Epithelial cell of proximal tubule (primary cell): ENCODE measurements at places on chromosomes 4 and X. TPM values are rescaled to one million over a fixed set of nuclear protein-coding genes. Genes with fewer than 3 reads are reported as not detected.

- DNase-seq: no peak
Measured at GRCh38 chr4:165027762-165028402, 3.9 kb upstream of the TRIM60 start.

GRCh38 chr4:175499735-175500352 lies 312.2 kb downstream of the GPM6A start:
- no peak for DNase-seq

Gene C4orf33
- total RNA-seq: 8.5 and 8.9 TPM in 2 replicates

Gene LGI2
- under 0.01 and 2.5 TPM in 2 replicates for total RNA-seq

- DNase-seq: no peak
Measured at GRCh38 chr4:64581422-64581821, 172.2 kb upstream of the TECRL start.

GRCh38 chrX:6981718-6982406 lies 165.7 kb upstream of the STS start:
- no peak for DNase-seq

Gene GLRA2
- not detected in 2 replicates for total RNA-seq

Gene CTAG2
- total RNA-seq: not detected in 2 replicates

DNA sequence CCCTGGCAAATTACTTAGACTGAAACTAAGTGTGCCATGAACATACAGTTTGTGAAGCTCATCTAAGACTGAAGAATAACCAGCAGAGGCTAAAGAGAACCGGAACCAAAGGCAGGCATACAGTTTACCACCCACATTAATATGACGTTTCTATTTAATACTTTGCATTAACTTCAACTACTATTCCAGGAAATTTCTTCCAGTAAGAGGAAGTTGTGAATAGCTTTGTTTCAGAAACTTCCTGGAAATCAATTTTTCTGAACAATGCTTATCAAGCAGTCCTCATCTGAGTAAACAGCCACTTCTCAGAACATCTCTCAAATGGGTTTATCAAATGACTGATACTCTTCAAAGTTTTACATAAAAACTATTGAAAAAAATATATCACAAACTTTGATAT lies 252.7 kb downstream of the OPHN1 start:
- DNase-seq: no peak

DNA sequence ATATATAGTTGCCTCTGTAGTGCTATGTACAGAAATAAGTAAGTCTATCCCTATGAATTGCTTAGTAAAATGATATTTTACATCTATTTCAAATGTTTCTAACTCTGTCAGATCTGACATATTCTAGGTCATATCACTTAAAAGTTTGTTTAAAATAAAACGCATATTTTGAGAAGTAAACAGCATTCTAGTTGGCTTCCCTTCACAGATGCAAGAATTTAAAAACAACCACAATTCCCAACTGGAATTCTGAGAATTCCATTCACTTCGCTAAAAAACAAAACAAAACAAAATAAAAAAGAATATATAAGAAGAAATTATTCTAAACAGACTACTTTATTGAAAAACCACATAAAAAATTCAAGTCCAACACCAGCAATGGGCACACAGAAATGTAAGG lies 126.0 kb downstream of the PPP3CA start:
- DNase-seq: no peak

- no peak for DNase-seq
Measured at GRCh38 chrX:1464041-1464970, 11.6 kb upstream of the ASMTL start.

GRCh38 chr4:61200187-61200915 lies at the start of gene ADGRL3:
ADGRL3 (plus strand) TSS chr4:61200326.
- no peak for DNase-seq

Gene TMEM255A
- total RNA-seq: 0.14 and 0.40 TPM in 2 replicates

DNA sequence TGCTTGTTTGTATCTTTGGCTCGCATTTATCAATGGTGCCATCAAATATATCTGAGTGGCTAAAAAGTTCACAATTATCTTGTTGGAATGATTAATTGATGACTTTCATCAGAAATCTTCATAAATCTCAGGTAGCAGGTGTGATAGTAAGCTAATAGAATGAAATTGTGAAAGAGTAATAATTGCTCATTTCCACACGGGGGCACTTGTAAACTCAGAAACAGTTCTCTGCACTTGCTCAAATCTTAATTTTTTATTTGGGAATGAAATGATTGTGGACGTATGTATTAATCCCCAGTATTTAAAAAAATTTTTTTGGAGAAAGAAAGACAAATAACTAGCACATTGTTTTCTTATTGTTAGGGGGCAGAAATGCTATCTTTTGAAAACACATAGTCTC lies 132.8 kb downstream of the DTHD1 start:
- no peak for DNase-seq

Gene KIT
- 0.12 and 0.22 TPM in 2 replicates for total RNA-seq
